ENCODE measurements at places on chromosomes 11 and 22. TPM values are rescaled to one million over a fixed set of nuclear protein-coding genes. Genes with fewer than 3 reads are reported as not detected.

DNA sequence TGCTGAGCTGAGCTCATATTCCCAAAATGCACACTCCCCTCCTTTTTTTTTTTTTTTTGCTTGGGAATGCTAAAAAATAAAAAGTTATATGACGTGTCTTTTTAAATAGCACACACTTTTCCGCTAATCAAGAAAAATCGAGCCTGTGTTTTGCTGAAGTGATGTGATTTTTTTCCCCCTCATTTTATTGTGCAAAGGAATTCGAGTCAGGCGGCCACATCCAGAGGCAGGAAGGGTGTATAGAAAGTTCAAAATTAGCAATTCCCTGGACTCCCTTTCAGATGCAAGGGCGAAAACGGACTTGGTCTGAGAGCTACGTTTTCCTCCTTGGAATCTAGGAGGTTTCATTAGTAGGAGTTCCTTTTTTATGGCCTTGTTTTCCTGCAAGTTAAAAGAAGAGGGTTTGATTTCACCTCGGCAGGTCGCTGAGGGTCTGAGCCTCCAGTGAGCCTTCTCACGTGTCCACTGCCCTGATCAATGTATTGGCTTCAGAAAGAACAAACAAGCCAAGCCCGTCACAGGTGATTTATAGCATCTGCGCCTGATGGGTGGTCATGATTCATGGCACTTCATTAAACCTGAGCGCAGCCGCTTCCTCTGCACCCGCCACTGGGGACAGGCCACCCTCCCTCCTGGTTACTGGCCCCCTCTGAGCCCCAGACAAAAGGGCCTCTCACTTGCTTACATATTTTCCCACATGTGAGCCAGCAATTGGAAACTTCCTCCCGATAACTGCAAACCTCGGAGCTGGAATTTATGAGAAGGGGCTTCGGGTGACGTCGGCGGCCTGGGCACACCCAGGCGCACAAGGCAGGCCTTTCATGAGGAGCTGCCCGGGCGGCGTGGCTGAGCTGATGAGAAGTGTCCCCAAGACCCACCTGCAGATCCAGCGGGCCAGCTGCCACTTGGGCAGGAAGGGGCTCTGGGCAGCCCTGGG is 64.4 kb upstream of the LINC01488 start:
- peak; percentile 67 for DNase-seq

- DNase-seq: no peak
Measured at GRCh38 chr11:8022876-8023275, 35.7 kb downstream of the EIF3F start.

- no peak for DNase-seq
Measured at GRCh38 chr11:65115361-65116082, 2.0 kb downstream of the ZNHIT2 start.

GRCh38 chr11:108635106-108635505 is 29.8 kb upstream of the DDX10 start:
- DNase-seq: no peak

- DNase-seq: no peak
Measured at GRCh38 chr11:3666023-3666530, 5.1 kb downstream of the CHRNA10 start.

GRCh38 chr11:76336597-76336996 is 44.3 kb downstream of the THAP12 start:
- DNase-seq: no peak

DNA sequence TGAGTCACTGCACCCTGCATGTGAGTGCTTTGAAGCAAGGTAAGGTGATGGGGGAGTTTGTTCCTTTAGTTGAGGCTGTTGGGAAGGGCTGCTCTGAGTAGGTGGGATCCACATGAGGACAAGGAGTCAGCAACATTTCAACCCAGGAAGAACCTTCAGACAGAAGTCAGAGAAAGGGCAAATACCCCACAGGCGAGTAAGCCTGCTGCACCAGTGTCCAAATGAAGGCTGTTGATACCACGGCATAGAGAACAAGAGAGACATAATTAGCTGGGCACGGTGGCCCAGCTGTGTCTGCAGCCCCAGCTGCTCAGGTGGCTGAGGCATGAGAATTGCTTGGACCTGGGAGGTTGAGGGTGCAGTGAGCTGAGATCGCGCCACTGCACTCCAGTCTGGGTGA is 54.3 kb upstream of the CLMP start:
- no peak for DNase-seq

GRCh38 chr11:130340671-130341319 is 26.1 kb upstream of the ZBTB44 start:
- DNase-seq: no peak

DNA sequence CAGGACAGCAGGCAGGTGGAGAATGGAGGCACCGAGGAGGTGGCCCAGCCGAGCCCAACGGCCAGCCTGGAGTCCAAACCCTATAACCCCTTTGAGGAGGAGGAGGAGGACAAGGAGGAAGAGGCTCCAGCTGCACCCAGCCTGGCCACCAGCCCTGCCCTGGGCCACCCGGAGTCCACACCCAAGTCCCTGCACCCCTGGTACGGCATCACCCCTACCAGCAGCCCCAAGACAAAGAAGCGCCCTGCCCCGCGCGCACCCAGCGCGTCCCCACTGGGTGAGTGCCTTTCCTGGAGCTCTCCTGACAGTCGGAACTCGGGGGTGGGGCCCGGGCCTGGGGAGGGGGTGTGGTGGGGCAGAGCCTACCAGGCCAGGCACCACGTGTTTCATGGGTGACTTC is 19.7 kb downstream of the MICALL1 start:
- DNase-seq: no peak

PICALM gene
- 129 TPM for total RNA-seq

Measured in progenitor cell of endocrine pancreas (in vitro differentiated cells).